ENCODE measurements at places on chromosomes 7 and 10.

GRCh38 chr10:101228153-101228965 is 904 bp downstream of the LBX1 start:
- no peak for DNase-seq

DNA sequence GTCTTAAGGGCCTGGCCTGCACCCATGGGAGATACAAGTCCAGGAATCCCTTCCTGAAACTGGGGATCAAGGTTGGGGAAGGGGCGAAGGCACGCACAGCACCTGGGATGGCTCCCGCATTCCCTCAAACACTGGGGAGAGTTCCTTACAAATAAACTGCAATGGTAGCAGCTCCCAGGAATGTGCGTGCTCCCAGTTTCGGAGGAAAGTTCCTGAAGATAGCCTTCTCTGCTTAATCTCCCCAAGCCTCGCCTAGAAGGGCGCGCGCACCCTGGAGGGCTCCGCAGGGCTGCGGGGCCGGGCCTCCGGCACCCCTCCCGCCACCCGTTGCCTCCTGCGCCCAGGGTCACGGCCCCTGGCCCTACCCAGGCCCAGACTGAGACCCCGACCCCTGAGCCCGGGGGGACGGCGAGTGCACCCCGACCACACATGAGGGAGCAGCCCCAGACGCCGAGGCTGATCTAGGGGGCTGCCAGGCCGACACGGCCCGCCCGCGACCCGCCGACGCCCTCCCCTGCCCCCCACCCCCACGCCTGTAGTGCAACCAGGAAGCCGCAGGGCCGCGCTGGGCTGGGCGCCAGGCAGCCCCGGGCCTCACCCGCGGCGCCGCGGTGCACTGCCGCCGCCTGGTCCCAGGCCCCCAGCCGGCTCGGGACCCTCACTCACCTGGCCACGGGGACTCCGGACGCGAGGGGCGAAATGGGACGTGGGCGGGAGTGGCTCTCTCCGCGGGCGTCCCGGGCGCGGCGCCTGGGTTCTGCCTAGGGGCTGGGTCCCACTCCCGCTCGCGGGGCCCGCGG is 460 bp downstream of the ANXA11 start:
- DNase-seq: no peak

- no peak for DNase-seq
Measured at GRCh38 chr10:109633846-109634245, 289.5 kb downstream of the XPNPEP1 start.

DNA sequence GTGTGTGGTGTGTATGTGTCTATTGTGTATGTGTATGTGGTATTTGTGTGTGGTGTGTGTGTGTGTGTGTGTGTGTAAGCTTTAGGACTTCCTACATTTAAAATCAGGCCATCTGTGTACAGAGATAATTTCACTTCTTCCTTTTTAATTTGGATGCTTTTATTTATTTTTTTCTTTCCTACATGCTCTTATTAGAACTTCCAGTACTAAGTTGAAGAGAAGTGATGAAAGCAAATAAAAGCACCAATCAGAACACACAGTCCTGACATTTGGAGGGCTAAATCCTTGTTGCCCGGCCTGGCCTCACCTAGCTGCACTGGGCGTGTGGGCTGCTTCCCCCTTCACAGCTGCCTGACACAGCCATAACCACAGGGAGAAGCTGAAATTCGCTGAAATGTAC is 3.8 kb upstream of the MRC1 start:
- DNase-seq: no peak

DNA sequence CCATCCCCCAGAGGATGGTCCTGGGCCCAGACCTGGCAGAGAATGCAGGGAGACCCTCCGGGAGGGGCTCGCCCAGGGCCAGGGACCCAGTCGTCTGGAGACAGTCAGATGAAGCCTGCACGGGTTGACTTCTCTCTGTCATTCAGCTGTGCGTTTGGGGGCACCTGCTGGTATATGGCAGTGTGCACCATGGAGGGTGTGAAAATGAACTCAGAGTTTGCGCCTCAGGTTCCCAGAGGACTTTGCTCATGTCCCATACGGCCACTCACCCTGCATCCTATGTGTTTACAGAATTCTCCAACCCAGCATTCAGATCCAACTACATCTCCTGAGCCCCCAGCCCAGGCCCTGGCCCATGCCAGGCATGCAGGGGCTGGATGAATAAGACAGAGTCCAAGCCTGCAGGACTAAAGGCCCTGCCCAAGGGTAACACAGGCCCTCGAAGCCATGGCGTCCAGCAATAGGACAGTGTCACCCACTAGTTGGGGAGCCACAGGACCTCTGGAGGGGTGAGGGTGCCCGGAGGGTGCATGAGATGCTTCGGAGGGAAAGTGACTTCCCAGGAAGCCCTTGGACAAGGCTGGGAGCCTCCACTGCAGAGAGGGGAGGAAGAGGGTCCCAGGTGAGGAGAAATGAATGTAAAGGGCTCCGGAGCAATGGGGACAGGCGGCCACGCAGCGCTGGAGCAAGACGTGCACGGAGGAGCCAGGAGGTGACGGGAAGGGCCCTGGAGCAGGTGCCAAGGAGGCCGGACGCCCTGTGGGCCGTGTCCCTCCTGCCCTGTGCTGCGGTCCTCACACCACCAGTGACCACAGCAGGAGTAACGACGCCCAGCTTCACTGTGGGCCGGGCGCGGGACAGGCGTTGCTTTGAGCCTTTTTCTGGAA is 36.3 kb downstream of the CALML3 start:
- DNase-seq: no peak

GRCh38 chr10:24993237-24993958 is 22.6 kb downstream of the ENKUR start:
- no peak for DNase-seq

GRCh38 chr10:131126321-131127137 is 185.0 kb downstream of the TCERG1L start:
- no peak for DNase-seq

DNA sequence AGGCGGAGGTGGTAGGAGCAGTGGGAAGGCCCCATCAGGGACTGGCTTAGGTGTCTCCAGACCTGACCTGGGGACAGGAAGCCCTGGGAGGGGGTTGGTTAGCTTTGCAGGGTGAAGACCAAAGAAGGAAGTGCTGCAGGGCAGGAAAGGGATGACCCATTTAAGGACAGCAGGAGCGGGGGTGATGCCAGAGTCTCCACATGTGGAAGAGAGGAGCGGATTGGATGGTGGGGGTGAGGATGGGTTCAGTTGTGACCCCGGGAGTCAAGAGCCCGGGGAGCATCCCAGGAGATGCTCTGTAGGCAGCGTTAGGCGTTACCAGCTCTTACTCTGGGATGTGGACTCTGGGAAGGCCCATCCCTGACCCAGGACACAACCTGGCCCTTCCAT is 3.1 kb upstream of the LDB3 start:
- DNase-seq: no peak

DNA sequence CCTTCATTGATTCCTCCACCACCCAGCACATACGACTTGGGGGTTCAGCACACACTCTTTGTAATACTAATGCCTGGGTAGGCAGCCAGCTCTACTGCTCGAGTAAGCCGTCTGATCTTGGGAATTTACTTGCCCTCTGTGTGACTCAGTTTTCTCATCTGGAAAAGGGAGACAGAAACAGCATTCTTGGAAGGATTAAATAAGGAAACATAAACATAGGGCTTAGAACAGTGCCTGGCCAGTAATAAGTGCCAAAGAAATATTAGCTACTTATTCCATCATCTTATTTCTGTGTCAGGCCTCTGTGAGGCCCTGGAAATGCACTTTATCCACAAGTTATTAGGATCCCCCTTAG is 130.1 kb downstream of the TNS3 start:
- no peak for DNase-seq

DNA sequence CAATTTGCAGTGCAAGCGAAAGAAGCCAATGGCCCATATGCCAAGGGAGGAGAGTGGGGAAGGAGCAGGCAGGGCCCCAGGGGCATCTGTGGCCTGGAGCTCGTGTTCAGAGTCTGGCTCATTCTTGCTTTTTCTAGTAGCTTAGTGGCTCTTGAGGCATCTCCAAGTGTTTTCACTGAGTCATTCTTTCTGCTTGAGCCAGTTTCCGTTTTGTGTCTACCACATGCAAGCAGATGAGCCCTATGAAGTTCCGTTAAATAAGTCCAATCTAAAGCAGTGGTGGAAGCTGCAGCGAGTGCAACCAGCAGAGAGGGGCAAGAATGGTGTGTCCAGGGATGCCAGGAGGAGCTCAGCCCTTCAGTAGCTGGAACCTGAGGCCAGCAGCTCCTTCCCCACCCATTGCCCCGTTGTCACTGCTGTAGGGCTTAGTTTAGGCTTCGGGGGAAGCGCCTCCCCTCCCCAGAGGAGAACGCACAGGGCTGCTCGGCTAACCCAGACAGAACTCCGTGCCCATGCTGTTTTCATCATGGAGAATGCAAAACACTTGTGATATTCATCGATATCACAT is 57.4 kb upstream of the EBF3 start:
- DNase-seq: no peak

GRCh38 chr7:136030867-136031318 is 53.7 kb upstream of the MTPN start:
- no peak for DNase-seq

GRCh38 chr7:30717181-30717580 is 34.8 kb upstream of the INMT start:
- DNase-seq: no peak

DNA sequence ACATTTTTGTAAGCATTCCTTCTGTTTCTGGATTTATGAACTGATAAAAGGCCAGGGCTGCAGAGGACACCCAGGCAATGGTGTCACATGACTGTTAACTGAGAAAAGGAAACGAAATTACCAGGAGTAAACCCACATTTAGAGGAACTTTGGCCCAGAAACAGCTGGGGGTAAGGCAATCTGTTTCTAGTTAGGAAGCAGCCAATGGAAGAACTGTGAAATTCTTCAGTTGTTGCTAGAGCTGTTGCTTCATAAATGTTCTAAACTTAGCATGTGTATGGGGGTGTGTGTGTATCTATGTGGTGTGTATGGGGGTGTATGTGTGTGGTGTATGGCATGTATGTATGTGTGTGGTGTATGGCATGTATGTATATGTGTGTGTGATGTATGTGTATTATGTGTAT is 11.8 kb upstream of the PDCD4 start:
- DNase-seq: no peak

DNA sequence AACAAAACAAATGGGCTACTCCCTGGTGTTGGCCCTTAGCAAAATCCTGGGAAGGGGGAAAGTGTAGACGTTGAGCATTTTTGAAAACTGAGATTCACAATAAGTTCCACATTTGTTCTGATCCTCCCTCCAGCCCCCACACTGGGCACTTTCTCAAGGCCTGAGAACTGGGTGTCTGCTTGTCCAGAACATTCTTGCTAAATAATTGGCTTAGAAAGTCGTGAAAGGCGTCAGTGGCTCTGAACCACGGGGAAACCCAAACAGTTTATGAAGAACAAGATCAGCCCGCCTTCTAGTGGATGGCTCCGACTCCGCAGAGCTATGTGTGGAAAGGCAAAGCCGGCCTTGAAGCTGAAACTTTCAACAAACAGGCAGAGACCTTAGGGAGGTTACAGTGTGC is 370.1 kb downstream of the PRPF18 start:
- DNase-seq: no peak

DNA sequence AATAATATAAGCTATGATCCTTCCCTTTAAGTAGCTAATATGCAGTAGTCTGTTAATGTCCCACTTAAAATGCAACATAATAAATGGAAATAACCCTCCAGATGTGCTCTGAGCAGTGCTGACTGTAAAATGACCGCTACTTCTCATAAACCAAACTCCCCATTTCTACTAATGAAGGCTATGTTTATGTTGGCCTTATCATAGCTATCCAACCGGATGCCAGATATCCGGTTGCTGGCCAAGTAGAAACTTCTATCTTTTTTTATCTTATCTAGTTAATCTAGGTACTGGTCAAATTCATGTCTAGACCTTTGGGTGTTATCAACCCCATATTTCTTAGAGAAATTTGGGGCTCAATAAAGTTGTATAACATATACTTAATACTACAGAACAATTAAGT is 56.6 kb downstream of the CHRM2 start:
- DNase-seq: no peak

- no peak for DNase-seq
Measured at GRCh38 chr10:16966991-16967865, 150.0 kb upstream of the RSU1 start.

DNA sequence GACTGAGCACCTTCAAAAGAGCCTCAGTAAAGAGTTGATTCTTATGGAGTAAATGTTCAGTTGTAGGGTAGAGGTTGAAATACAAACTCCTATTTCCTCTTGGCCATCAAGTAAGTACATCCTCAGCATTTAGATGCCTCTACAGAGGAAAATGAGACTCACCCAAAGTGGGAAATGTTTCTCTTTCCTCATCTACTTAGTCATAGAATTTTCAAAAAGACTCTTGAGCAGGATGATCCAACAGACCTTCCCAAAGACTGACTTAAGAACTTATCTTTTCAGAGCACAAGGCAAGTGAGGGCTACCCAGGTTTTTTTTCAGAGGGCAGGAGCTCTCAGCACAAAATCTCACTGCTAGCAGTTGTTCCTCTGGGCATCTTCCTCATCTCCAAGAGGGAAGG is 449.1 kb downstream of the KCNMA1 start:
- no peak for DNase-seq

GRCh38 chr7:2248984-2249694 is 7.1 kb downstream of the NUDT1 start:
- no peak for DNase-seq

- no peak for DNase-seq
Measured at GRCh38 chr10:20446561-20447193, 450.4 kb downstream of the NEBL start.

GRCh38 chr10:71965623-71966022 is 1.4 kb downstream of the CHST3 start:
- DNase-seq: no peak

DNA sequence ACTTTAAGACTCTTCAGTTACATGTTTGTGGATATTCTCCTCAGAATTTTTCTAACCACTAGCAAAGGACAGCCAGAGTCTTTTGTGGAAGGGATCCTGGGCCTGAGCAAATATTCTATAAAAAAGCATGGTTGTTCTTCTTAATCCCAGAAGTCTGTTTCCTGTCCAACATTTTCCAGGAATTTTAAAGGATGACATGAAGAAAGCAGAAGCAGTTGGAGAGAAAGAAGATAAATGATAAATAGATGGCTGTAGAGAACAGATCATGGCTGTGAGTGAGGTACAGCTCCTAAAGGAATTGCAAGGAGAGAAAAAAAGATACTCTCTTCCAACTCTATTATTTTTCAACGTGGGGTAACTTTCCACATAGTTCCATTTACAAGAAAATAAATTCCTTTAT is 91.8 kb upstream of the STEAP4 start:
- no peak for DNase-seq

GRCh38 chr7:79182283-79182682 is 271.2 kb downstream of the MAGI2 start:
- DNase-seq: no peak

DNA sequence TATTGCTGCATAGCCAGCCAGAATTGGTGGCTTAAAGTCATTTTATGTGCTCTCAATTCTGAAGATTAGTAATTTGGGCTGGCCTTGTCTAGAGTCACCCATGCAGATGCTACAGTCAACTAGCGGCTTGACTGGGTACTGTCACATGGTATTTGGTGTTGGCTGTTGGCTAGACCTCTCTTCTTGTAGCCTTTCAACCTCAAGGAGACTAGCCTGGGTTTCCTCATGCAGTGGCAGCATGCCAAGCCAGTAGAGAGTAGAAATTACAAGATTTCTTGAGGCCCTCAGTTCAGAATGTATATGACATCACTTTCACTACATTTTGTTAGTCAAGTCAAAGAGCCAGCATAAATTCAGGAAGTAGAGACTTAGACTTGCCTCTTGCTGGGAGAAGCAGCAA is 3.7 kb upstream of the ZNF800 start:
- no peak for DNase-seq

- no peak for DNase-seq
Measured at GRCh38 chr10:106765241-106765754, 399.2 kb downstream of the SORCS1 start.

GRCh38 chr7:1144269-1144771 is 15.7 kb downstream of the ZFAND2A start:
- no peak for DNase-seq
